ENCODE measurements at places on chromosomes 3 and 15.

DNA sequence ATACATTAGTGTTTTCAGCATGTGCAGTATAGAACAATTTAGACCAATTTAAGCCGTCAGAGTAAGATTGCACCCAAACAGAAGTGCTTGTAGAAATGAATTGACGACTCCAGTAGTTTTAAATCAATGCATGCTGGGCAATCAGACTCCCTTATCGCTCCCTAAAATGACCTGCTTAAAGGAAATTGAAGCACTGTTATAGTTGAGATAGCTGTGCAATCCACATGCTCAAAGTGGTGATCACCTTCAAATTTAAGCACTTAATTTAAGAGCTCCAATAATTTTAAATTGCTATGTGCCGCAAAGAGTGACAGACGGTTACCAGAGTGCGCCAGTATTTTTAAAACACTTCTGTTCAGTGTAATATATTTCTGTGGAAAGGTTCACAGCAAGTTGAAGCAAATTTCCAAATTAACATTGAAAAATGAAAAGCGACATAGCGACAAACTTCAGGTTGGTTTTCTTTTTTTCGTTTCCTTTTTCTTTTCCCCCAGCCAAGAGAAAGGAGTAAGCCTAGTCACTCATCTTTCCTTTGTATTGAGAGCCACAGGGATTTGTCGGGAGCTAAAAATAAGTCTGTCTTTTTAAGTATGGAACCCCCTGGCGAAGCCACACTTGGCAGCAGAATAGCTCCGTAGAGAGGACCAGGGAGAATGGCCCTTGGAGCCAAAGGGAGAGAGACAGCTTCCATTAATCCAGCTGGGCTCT is 436.4 kb upstream of the RBMS3 start:
- DNase-seq: no peak

DNA sequence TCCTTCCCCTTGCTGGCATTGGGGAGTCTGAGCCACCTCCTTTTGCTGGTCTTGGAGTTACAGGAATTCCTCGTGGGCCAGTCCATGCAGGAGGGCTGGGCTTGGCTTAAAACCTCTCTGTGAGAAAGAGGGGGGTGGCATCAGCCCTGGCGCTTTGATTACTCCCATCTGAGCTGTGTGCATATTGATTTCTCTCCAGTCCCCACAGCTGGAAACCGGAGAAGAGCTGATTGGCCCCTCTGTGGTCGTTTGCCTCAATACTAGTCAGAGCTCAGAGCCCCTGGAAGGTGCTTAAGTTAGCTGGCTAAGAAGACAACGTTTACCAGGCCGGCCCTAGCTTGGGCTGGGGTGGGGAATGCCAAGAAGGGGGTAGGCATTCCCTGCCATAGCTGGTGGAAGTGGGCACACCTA is 4.0 kb upstream of the RASGRF1 start:
- DNase-seq: no peak

GRCh38 chr3:97579365-97579764 is 185.2 kb upstream of the ARL6 start:
- DNase-seq: peak; percentile 77

DNA sequence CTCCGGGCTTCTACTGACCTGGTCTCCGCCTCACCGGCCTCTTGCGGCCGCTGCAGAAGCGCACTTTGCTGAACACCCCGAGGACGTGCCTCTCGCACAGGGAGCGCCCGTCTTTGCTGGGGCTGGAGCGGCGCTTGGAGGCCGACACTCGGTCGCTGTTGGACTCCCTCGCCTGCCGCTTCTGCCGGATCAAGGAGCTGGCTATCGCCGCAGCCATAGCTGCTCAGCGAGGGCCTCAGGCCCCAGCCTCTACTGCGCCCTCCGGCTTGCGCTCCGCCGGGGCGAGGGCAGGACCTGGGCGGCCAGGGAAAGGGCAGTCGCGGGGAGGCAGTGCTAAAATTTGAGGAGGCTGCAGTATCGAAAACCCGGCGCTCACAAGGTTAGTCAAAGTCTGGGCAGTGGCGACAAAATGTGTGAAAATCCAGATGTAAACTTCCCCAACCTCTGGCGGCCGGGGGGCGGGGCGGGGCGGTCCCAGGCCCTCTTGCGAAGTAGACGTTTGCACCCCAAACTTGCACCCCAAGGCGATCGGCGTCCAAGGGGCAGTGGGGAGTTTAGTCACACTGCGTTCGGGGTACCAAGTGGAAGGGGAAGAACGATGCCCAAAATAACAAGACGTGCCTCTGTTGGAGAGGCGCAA is 319.2 kb downstream of the FGF12 start:
- no peak for DNase-seq

GRCh38 chr3:135243616-135244015 is 448.6 kb downstream of the EPHB1 start:
- DNase-seq: no peak

DNA sequence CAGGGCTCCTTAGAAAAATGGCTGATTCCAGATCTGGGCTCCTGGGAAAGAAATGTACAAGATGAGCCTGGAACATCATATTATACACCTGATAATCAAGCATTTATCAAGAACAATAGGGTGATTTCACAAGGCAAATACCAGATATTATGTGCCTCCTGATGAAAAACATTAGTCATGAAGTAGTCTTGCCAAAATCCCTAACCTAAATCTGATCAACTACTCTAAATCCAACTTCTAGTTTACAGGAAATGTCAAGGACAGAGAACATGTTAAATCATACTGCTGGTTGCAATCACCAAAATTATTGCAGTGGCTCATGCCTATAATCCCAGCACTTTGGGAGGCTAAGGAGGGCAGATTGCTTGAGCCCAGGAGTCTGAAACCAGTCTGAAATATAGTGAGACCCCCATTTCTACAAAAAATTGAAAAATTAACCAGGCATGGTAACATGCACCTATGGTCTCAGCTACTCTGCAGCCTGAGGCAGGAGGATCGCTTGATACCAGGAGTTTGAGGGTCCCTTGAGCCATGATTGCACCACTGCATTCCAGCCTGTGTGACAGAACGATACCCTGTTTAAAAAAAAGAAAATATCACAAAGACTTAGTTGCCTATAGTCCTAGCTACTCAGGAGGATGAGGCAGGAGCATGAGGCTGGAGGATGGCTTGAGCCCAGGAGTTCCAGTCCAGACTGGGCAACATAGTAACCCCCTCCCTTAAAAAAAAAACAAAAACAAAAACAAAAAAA is 34.9 kb upstream of the ATP13A3 start:
- DNase-seq: no peak

DNA sequence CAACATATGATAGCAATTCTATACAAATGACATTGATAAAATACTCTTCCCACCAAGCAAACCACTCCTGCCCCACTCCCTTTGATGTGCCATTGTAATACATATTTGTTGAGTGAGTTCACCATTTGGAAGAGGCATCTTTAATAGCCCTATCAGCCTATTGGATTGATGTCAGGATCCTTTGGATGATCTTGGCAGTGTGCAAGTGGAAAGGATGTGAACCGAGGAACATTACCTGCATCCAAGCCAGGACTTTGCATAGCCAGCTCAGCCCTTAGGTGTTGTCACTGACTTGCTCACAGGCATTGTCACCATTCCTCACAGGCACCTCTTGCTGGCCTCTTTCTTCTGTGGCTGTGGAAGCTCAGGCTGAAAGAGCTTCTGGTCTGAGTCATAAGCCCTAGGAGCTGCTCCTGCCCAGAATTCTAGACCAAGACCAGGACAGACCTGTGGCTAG is 16.5 kb upstream of the TIMP4 start:
- peak; percentile 20 for DNase-seq

DNA sequence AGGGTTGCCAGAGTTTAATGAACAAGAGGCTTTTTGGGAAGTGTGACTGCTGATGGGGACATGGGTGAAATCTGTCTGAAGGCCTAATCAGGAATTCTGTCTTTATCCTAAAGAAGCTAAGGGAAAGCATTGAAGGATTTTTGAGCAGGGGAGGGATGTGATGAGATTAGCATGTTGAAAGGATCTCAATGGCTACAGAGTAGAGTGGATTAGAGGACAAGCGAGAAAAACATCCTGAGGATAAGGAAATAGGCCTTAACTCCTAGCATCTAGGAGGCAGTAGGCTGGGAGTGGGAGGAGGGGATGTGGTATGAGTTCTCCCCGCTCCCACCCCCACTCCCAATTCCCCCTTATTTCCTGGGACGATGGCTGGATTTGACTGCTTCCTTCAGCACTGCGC is 35.1 kb upstream of the SNTN start:
- DNase-seq: no peak

GRCh38 chr3:150110097-150110496 is 139.4 kb upstream of the PFN2 start:
- DNase-seq: no peak

DNA sequence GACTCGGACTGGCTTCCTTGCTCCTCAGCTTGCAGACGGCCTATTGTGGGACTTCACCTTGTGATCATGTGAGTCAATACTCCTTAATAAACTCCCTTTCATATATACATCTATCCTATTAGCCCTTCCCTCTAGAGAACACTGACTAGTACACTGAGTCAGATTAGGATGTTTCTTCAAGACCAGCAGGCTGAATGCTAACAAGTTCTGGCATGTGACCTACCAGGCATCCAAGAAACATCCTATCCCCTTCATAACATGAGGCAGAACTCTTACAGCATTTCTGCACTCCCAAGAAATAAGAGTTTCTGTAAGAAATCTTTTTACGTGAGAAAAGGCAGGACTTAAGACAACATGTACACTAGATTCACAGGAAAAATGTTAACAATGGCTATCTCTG is 9.3 kb downstream of the CFAP92 start:
- DNase-seq: no peak

GRCh38 chr15:100221471-100222348 is 120.1 kb downstream of the ADAMTS17 start:
- DNase-seq: no peak

DNA sequence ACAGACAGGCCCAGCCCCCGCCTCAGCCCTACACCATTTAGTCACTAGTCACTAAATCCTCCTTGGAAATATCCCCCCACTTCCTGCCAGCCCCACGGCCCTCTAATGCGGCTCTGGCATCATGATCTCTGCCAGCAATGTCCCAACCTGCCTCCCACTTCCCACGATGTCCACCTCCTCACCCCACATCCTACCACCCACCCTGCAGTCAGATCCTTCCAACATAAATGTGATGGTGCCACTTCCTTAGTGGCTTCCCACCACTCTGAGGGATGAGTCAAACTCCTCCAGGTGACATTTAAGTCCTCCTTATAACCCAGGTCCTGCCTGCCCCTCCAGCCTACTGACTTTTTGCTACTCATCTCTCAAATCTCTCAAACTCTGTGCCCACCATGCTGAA is 167.5 kb downstream of the SHQ1 start:
- DNase-seq: no peak

DNA sequence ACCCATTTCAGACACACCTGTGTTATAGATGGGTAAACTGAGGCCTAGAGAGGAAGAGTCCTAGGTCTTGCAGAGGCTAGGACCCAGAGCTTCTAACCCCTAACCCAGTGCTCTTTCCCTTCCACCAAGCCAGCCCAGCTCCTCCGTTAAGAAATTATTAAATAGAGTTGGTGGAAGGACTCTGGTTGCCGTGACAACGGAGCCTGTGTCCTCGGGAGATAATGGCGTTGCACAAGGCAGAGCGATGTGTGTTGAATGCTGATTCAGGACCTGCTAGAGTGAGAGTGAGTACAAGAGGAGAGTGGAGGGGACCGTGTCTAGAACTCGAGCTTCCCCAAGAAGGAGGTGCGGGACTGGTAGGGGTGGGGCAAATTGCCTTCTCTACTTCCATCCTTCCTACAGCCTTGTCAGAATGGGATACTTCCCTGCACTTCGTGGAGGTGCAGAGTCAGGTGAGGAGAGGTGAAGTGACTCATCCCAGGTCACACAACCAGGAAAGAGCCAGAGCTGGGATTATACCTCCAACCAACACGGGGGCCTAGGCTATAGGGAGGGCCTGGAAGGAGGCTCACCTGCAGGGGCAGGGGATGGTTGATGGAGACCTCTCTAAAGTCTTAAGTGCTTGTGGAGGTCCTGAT is 8.6 kb downstream of the SLC6A1 start:
- DNase-seq: no peak

GRCh38 chr3:149333176-149333859 is at the start of gene TM4SF18:
Gene TM4SF18, minus strand, starts transcription at chr3:149333636. Its CDS starts 254 bp downstream, at chr3:149333382.
- DNase-seq: no peak

DNA sequence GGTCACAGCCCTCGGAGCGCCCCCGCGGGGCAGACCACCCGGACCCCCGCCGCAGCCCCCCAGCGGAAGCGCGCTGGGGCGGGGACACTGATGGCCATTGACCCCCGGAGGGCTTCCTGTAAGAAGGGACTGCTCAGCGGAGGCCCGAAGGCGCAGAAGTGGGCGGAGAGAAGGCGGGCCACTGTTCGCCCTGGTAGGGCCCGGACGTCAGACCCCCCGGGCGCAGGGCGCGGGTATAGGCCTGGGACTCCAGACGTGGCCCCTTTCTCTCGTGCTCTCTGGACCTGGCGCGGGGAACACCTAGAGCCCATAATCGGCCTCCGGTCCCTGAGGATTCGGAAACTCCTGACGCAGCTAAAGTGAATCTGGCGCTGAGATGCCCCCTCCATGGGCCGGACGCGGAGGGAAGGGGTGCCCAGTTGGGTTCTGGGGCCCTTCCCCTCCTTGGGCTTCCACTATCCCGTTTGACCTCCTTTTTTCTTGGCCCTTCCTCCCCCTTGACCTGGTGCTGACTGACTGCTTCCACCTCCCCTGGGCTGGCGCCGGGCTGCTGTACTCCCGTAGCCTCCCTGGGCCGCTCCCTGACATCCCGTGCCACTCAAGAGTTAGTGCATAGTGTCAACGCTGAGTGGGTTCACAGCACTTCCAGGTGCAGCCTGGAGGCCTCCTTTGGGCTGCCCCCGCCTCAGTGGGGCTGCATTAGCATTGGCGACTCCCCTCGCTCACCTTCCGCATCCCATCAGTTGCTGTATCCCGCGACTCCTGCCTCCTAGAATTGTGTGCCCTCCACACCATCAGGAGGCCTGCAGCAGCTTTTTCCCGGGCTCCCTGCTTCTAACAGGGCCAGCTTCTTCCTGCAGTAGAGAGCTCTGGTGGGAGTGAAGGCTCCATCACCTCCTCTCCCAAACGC is 694 bp downstream of the ABTB1 start:
- DNase-seq: no peak

DNA sequence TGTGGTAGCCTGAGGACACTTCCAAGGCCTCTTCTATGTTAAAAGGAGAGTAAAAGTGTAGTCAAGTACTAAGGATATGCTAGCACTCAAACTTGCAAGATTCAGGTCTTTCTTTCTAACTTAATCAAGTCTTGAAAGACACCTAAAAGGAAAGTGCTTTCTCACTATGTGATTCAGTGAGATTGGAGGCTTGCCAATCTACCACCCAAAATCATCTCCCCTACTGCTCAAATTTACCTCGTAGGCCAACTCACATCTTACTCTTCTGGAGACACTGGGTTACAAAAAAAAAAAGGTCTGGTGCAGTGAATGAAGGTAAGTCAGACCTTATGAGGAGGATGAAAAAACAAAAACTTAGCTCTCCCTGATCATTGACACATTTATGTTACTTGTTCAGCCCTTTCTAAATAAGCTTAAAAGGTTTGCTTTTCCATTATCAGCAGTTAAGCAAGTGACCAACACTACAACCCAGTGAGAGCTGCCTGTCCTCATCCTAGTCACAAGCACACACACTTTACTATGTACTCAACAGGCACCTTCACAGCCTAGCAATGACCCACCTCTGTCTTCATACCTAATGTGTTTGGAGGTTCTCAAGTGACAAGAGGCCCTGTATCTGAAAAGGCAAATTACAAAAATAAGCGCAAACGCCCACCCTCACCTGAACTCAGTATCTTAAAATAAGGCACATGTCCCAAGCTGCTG is 19.6 kb downstream of the SUMF1 start:
- DNase-seq: no peak

All from RCC 7860 (cell line).